ENCODE measurements at places on chromosomes 3 and 15. TPM values are rescaled to one million over a fixed set of nuclear protein-coding genes. Genes with fewer than 3 reads are reported as not detected.

The CMTM8 gene
- 2.1 TPM for total RNA-seq

The TMC3 gene
- 0.13 TPM for total RNA-seq

The GOLGA8T gene
- not detected for total RNA-seq

The PRTG gene
- 508 TPM for total RNA-seq

The CD200 gene
- total RNA-seq, result 41.5 TPM

The NR2E3 gene
- total RNA-seq, result 0.28 TPM

The ASB14 gene
- not detected for total RNA-seq

The NDUFAF3 gene
- 36.8 TPM for total RNA-seq

The CDHR4 gene
- 0.12 TPM for total RNA-seq

The NMNAT3 gene
- 0.95 TPM for total RNA-seq

The RTP1 gene
- total RNA-seq, result 0.43 TPM

All from neural progenitor cell (in vitro differentiated cells).